NCI-H187 (cell line): ENCODE measurements at places on chromosomes 6 and 20.

DNA sequence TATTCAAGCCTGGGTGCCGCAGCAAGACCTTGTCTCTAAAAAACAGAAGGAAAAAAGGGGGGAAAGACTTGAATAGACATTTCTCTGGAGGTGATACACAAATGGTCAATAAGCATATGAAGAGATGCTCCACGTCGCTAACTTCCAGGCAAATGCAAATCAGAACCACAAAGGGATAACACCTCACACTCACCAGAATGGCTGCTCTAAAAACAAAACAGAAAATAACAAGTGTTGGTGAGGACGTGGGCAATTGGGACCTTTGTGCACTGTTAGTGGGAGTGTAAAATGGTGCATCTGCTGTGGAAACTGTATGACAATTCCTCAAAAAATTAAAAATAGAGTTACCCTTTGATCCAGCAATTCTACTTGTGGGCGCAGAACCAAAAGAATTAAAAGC lies 48.4 kb upstream of the TULP1 start:
- no peak for DNase-seq

DNA sequence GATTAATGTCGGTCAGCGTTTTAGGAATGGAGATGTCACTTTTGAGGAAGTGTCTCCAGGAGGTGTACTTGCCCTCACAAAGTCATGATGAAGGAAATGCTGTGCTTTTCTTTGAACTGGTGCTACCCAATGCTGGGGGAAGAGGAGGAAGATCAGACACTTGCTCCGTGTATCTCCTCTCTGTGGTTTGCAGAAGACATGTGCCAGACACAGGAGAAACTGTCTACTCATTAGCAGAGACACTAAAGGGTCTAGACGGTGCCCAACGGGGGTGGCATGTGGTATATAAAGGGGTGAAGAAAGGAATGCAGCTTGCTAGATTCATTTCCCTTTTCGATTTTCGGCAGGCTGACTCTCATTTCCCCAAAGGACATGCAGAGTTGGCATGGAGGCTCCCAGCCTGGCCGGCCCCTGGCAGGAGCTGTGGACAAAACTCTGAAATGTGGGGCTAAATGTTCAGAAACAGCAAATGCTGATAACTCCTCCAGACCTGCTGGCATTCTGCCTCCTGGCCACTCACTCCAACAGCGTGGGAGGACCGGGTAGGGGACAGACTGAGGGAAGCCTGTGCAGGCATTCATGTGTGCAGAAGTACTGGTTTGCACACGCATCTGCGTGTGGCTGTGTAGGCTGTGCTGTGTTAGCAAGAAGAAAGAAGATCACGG lies 59.6 kb upstream of the QKI start:
- DNase-seq = no peak

DNA sequence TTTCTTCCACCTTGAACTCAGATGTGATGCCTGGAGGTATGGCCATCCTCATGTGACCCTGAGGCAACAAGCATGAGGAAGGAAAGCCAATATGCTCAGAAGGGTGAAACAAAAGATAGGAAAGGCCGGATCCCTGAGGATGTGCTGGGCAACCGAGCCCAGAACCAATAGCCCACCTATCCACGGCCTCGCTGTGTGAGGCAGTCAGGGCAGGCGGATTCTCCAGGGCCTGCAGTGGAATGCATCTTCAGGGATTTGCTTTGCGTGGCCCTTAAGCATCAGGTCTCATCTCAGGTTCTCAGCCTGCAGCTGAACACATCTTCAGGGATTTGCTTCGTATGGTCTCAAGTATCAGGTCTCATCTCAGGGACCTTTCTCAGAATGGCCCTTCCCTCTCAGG lies 139.8 kb downstream of the ANKRD60 start:
- no peak for DNase-seq

GRCh38 chr20:18566892-18567738 lies at the start of gene SMIM26:
Gene SMIM26 (plus strand): TSS chr20:18567432. CDS start chr20:18567479, 47 bp downstream.
- DNase-seq = peak; percentile 72

- DNase-seq = no peak
These were observed 91.4 kb upstream of the AFDN start for GRCh38 chr6:167735084-167735950.

- no peak for DNase-seq
These were observed 4.0 kb downstream of the STK4 start for GRCh38 chr20:44970243-44970757.

- DNase-seq = no peak
These were observed 110.3 kb upstream of the GGTLC1 start for GRCh38 chr20:24098886-24099285.

- DNase-seq = no peak
These were observed 125.9 kb upstream of the TRAF3IP2 start for GRCh38 chr6:111731456-111732195.
